ENCODE measurements at places on chromosomes 1 and 21. TPM values are rescaled to one million over a fixed set of nuclear protein-coding genes. Genes with fewer than 3 reads are reported as not detected.

Gene S100A1
- 40.0 TPM for total RNA-seq

GRCh38 chr1:116006486-116006964 is 30.2 kb downstream of the SLC22A15 start:
- DNase-seq: no peak

DNA sequence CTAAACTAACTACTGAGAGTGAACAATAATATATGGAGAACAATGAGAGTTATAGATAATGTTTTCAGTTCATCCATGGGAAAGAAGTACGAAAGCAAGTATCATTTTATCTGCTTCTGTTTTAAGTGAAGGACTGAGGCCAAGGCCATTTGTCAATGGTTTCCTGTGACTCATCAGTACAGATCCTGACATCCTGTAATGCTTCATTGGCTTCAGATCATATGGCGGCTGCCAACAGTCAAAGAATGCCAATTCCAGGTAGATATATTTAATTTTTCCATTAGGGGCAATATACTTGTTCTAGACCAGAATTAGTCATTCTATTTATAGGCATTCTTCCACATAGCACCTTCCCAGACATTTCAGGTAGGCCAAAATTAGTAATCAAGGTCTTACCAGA is 97.3 kb downstream of the USH2A start:
- DNase-seq: no peak

Gene KRTAP19-1
- total RNA-seq: not detected

Gene S100B
- 61.3 TPM for total RNA-seq

GRCh38 chr1:192445839-192446489 is 129.2 kb downstream of the RGS21 start:
- DNase-seq: no peak

- no peak for DNase-seq
Observed at GRCh38 chr1:41955461-41956159, 36.9 kb upstream of the HIVEP3 start.

DNA sequence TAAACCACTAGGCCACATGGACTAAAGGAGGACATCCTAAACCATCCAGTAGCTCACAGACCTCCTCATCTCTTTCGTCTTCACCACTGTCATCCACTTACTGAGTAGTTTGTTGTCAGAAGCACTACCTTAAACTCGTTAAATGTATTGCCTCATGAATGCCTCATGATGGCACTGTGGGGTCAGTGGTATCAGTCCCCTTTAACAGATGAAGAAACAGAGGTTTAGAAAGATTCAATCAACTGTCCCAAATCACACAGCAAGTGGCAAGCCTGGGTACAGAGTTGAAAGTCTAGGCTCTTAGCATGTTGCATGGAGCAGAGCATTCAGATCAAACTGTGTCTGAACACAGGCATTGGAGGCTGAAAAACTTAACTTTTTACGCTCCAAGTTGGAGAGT is 183.6 kb upstream of the KIAA0040 start:
- no peak for DNase-seq

Measured in breast epithelium (tissue), 4 donors.